IMR-90 (cell line): ENCODE measurements at places on chromosomes 1 and 21. TPM values are rescaled to one million over a fixed set of nuclear protein-coding genes. Genes with fewer than 3 reads are reported as not detected.

DNA sequence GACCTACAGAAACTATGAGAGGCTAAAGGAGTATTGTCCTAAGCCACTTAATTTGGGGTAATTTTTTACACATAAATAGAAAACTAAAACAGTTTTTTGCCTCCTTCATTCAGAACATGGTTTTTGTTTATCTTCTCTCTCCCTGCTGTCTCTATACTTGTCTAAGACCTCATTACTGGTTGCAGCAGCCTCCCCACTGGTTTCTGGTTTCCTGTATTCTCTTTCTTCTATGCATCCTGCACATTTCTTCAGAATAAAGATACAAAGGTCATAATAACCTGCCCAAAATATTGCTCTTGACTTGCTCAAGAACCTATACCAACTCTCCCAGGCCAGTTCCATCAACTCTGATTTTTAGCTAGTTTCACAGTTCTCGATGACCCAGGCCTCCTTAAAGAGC lies 19.8 kb upstream of the BOLA1 start:
- H3K4me3 ChIP-seq = no peak overlapping the region
- no peaks in the 10 kb centered on the region for H3K27me3 ChIP-seq
- no peaks in the 10 kb centered on the region for H3K4me1 ChIP-seq
- H3K36me3 ChIP-seq = no peaks in the 10 kb centered on the region

Gene PLPPR5
- total RNA-seq = under 0.01 TPM in 2 replicates

- H3K36me3 ChIP-seq = no peaks in the 10 kb centered on the region
- H3K4me1 ChIP-seq = no peaks in the 10 kb centered on the region
- H3K27ac ChIP-seq = no peak overlapping the region
- no peak overlapping the region for H3K4me3 ChIP-seq
These were observed 55.0 kb upstream of the ETV3 start for GRCh38 chr1:157193219-157193618.

DNA sequence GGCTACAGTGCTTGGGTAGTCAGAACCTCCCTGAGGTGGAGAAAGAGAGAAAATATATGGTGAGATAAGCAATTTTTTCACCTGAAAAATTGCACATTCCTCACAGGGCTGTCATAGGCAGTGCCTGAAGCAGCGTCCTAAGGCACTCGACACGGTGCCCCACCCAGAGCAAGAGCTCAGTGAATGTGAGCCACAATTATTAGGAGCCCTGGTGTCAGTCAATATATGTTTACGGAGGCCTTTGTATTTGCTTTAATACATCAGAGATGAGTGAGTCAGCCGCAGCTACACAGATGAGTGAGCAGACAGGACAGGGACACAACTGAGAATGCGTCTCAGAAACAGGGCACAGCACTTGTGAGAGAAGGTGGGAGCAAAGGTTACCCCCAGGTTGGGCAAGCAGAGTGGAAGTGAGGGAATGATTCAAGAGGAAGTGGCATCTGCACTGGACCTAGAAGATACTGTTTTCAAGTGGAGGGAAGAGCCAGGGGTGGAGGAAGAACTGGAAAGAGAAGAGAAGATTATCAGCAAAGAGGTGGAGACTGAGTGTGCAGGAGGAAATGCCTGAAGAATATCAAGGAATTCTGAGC lies 5.2 kb upstream of the PIGC start:
- H3K27me3 ChIP-seq = no peaks in the 10 kb centered on the region; the same call in 1 of the 2 replicates
- no peak overlapping the region for H3K27ac ChIP-seq
- peaks cover 10% of the 10 kb centered on the region for H3K4me1 ChIP-seq
- DNase-seq = no peak
- H3K4me3 ChIP-seq = no peak overlapping the region
- no peaks in the 10 kb centered on the region for H3K36me3 ChIP-seq

Gene SERTAD4
- total RNA-seq = under 0.01 TPM in 2 replicates

DNA sequence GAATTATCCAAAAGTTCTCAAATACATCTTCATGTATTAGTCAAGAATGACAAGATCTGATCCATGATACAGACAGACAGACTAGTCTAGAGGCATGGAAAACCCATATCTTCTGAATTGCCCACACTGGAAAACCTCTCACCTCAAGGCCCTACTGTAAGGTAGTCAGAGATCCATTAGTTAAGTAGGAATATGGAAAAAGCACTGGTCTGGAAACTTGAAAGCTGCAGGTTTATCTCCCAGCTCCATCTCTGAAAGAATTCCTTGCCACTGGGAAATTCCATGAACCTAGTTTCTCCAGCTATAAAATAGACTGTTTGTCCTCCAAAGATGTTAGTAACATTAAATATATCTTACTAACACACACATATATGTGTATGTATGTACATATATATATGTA lies 169.2 kb downstream of the AKT3 start:
- no peak overlapping the region for H3K27ac ChIP-seq
- no peak overlapping the region for H3K4me3 ChIP-seq
- no peaks in the 10 kb centered on the region for H3K4me1 ChIP-seq

DNA sequence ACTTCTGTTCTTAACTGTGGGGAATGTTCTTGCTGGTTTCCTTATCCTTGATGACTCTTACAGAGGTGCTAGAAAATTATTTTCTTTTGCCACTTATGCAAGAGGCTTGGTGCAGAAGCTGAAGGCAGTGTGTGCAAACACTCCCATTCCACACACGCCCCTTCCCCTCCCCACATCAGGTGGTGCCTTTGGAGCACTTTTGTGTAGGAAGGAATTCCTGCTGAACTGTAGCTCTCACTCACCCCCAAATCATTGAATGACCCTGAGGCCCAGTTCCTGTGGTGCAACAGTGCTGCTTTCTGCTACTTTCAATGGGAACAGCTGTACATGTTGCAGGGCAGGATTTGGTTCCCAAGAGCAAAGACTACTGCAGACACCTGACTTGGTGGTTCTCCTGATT lies 101.8 kb downstream of the CD247 start:
- no peak for DNase-seq
- no peaks in the 10 kb centered on the region for H3K27me3 ChIP-seq
- no peaks in the 10 kb centered on the region for H3K4me1 ChIP-seq
- peaks cover 13% of the 10 kb centered on the region for H3K36me3 ChIP-seq

Gene XKR8
- 1.1 TPM in 2 replicates for total RNA-seq
